Activated naive CD4-positive, alpha-beta T cell (primary cell): ENCODE measurements at places on chromosomes 5 and 9.

DNA sequence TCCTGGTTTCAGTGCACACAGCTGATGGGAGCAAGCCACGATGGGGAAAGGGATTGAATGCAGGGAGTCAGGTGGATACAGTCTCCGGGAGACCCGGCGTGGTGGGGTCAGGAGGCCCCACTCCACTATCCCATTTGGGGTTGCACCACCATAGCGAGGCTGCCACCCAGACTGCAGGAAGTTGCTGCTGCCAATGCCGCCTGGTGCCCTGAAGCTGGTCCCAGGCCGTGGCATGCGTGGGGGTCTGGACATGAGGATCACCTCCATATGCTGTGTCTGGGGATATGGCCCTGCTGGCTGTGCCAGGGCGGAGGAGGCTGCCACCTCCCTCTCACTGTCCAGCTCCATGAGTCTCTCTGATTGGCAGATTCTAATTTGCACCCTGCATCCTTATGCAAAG, 45.3 kb downstream of the COL5A1 start:
- no peak for DNase-seq

DNA sequence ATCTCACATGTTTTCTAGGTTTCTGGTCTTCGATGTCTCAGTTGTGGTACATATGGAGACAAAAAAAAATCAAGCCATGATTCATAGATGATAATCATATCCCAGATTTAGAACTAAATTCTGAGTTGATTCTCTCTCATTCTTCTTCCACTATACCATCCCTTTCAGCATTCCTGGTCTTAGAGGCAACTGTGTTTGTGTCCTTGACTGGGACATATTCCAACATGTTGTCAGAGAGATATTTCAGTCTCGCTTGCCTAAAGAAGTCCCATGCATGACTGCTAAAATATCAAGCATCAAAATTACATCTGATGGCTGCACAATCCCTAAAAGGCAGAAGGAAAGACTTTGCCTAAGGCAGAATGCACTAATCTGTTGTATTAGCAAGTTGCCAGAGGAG, 236.6 kb downstream of the PSAT1 start:
- no peak for DNase-seq

DNA sequence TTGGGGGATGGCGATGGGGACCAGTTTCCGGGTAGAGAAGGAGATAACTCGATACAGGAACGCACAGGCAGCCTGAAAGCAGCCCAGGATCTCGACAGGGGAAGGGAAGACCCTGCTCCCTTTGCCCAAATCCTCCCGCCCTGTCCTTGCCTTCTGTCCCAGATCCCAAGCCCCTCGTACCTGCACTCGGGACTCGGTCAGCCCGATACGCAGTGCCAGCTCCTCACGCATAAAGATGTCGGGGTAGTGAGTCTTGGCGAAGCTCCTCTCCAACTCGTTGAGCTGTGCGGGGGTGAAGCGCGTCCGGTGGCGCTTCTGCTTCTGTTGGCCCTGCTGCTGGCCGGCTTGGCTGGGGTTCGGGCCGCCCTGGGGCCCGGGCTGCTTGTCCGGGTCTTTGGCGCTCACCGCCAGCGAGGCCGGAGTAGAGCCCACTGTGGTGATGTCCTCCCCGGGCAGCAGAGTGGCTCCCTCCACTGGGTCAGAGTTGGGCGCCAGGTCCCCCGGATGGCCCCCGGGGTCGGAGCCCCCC, 1.8 kb downstream of the OTP start:
- DNase-seq = no peak

- DNase-seq = no peak
Measured at GRCh38 chr5:1374679-1375055, 29.8 kb upstream of the CLPTM1L start.

DNA sequence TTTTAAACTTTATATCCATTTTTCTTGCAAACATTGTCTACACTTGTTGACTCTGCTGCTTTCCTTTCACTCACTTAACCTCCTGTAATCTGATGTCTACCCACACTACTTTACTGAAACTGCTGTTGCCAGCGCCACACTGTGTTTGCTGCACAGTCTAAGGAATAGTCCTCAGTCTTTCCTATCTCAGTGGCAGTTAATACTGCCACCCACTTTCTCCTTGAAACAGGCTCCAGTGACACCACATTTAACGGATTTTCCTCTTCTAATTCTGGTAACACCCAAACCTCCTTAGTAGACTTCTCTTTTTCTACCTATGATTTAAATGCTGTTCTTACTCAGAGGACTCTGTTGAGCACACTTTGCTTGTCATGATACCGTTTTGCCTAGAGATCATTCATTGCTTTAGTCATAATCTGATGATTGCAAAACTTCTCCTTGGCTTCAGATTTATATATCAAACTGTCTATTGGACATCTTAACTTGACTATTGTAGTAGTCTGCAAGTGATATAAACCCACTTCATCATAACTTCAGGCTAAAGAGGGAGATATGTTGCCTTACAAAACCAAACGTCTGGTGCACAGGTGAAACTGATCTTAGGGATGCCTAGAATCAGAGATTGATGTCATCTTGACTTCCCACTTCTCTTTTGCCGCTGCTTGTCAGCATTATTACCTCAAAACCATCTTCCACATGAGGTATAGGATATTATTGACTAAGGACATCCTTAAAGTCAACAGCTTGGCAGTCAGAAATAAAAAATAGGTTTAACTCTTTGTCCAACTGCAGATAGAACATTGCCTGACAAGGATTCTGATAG, 94.1 kb downstream of the CDC42SE2 start:
- DNase-seq = no peak

- no peak for DNase-seq
Measured at GRCh38 chr5:58775701-58776262, 192.9 kb downstream of the RAB3C start.

GRCh38 chr5:143890487-143890886, 78.5 kb downstream of the HMHB1 start:
- DNase-seq = no peak

DNA sequence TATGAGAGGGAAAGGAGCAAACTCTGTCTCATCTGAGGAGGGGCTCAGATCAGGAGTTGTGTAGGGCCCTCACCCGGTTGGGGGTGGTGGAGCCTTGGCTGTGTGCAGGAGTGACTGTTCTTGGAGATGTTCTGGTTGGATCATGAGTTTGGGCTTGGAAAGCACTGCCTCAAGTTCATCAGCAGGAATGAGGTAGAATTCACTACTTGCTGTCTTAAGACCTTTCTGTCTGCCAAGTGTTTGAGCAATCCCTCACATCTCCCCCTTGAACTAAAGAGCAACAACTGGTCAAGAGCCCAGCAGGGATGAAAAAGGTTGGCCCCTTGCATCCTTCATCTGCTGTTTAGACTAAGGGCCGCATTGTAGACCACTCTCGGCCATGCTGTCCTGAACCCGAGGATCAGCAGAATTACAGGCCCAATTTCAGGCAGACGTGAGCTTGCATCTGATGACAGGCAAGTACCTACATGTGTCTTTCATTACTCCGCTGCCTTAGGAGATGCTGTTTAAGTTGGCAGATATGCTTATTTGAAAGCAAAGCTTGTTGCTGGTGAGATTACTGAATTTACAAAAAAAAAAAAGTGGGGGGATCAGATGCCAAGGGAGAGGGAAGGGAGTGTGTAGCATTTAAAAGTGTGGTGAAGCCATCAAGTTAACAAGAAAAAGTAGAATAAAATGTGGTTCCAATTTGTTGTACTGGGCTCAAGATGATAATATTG, 36.4 kb downstream of the PIK3R1 start:
- no peak for DNase-seq

GRCh38 chr9:77817590-77818311, 169.6 kb upstream of the GNA14 start:
- DNase-seq = no peak

GRCh38 chr9:126665644-126666035, 51.9 kb downstream of the LMX1B start:
- no peak for DNase-seq

DNA sequence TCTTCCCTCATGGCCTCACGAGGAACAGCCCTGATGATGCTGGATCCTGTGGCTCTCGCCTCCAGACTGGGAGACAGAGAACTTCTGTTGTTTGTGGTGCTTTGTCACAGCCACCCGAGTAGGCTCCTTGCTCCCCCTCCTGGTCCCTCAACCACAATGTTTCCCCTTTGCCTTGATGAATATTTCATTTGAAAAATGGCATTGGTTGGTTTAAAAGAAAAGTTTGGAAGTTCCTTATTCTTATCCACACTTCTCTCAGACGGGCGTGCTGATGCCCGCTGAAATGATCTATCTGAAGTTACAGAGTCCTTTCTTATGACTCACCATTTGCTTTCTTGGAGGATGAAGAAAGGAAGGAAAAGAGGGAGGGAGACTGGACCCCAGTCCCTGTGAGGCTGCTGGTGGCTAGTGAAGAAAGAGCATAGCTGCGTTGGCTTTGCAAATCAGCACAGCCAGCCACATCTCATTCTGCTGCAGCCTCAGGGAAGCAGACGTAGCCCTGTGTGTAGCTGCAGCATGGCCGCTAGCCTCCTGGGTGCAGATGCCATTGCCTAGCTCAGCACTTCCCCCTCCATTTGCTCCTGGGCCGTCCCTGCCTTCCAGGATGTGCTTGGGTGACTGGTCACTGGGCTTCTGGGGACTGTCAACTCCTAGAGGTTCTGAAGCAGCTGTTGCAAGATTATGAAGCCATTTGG, 185.9 kb downstream of the ERCC6L2 start:
- peak; percentile 12 for DNase-seq

DNA sequence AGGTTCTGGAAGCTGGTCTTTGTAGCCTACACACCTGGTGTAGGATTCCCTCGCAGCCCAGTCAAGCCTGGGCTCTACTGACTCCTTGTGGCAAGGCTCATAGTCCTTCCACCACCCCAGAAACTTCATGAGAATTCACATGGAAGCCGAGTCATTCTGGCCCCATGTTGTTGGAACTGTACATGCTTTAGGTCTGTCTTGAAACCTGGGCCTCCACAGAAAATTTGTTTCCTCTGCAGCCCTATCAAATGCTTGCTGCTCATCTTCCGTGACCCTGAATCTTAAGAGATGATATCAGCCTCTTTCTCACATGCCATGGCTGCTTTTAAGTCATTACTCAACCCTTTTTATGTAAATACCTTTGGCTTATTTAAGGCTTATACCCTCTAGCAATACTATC, 113.4 kb upstream of the GRHPR start:
- DNase-seq = no peak

DNA sequence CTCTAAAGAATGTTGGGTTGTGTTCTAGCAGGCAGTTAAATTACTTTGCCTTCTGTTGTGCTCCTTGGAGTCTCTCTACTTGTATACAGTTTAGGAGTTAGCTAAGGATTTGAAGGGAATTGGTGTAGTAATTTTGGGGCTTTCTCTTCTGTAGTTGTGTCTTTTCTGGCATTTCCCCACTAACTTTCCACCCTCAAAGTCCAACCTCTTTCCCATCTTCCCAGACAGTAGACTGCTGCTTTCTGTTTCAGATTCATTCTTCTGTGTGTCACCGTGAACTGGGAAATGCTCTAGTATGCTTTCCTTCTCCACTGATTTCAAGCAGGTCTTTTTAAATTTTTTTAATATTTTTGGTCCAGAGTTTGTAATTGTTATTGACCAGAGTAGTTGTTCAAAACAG, 4.5 kb upstream of the ANGPTL2 start:
- no peak for DNase-seq

DNA sequence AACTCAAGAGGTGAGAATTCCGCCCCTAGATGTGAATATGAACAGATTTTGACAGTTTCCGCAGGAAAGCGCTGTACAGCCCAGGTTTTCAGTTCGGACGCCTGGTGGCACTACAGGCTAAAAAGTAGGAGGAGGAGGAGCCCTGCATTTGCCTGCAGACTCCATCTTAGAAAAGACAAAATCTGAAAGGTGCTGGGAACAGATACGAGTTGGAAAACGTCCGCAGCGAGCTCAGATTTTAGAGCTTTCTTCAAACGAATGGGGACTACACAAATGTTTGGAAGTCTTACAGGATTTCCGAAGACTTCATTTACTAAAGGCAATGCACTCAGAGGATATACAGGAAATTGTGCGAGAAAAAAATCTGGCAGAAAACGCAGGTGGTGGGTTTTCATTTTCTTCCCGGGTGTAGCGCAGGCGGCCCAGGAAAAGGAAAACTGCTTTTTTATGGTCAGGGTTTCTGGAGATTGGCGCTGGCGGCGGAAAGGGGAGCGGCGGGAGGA, 9.9 kb upstream of the PCDHB2 start:
- DNase-seq = no peak

GRCh38 chr5:7398596-7399280, 2.8 kb downstream of the ADCY2 start:
- no peak for DNase-seq

GRCh38 chr5:159139802-159140201, 40.1 kb upstream of the EBF1 start:
- DNase-seq = no peak
